LNCaP clone FGC (cell line): ENCODE measurements at places on chromosomes 5 and 9.

DNA sequence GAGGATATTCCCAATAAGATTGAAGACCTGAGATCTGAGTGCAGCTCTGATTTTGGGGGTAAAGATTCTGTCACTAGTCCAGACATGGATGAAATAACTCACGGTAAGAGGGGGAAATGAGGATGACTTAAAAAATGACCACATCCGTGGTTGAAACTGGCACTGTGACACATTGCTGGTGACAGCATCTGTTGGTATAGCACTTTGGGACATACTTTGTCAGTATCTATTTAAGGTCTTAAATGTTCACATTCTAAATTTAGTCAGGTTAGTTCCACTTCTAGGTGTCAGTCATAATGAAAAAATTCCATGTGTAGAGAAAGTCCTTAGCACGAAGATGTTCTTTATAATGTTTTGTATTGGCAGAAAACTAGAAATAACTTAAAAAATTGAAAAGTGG is 70.9 kb downstream of the GAPVD1 start:
- DNase-seq: no peak

DNA sequence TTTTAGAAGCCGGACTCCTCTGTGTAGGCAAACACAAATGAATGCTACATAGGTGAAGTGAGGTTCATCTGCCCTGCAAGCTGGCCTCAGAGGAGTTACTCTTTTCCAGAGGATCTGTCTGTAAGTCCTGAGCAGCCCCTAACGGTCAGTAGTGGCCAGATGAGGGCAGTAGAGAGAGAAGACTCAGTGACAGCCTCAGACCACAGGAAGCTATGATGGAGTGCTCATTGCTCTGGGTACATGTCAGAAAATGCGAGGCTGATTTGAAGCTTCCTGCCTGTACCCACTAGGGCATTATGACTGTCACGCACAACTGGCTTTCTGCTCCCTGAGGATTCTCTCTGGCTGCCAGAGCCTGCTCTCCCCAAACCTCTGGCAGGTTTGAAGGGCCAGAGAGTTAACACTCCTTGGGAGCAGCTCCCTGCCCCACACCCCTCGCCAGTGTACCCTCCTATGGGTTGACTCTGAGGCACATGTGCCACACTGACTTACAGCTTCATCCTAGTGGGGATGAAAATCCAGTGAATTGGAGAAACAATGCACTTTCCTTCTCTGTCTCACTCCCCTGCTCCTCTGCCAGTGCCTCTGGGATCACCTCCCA is 141.5 kb downstream of the GABRG2 start:
- DNase-seq: no peak

DNA sequence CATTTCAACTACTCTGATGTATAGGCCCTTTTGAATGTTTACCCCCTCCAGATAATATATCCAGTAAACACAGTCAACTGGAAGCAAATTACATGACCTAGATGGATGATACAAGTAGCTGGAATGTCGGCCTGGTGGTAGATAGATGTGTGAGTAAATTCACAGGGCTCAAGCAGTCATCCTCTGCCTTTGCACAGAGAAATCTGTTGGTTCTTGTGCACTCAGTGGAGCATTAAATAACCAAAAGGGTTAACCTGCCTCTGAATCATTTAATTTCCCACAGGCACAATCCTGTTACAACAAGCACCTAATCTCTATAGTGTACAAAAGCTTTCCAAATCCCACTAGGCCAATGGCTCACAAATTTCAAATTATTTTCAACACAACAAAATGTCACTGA is 668.3 kb downstream of the DNAH5 start:
- DNase-seq: no peak

GRCh38 chr9:3916411-3916810 is 383.5 kb downstream of the GLIS3 start:
- no peak for DNase-seq

- no peak for DNase-seq
These were observed 392.8 kb downstream of the DNAH5 start for GRCh38 chr5:13551645-13552044.

DNA sequence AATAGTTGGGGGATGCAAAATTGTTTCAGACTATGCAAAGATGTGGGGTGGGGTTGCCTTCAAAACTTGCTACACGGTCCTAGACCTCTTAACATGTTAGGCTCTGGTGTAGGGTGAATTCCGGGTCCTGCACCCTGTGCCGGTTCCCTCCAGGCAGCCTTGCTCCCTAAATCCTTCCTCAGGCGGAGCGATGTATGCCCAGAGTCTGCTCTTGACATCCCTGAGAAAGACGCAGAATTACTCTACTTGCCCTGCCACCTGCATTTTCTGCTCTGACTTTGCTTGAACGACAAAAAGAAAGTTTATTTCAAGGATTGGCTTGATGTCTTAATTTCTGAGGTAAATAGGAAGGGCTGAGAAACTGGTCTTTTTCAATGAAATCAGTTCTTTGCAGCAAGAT is 691 bp downstream of the THBS4 start:
- DNase-seq: no peak
